ENCODE measurements at places on chromosomes 16 and 17. TPM values are rescaled to one million over a fixed set of nuclear protein-coding genes. Genes with fewer than 3 reads are reported as not detected.

Gene WNT9B
- not detected for total RNA-seq

Gene CA4
- total RNA-seq: not detected

Gene SULT1A4
- 9.2 TPM for total RNA-seq

Gene SCRN2
- 29.7 TPM for total RNA-seq

Gene IRX5
- total RNA-seq: not detected

Gene LONP2
- total RNA-seq: 54.9 TPM

Gene ANTKMT
- total RNA-seq: 40.9 TPM

Gene TMEM92
- 0.89 TPM for total RNA-seq

Gene MAF
- 0.58 TPM for total RNA-seq

Gene SPATA33
- total RNA-seq: 5.7 TPM

Gene TMEM88
- total RNA-seq: not detected

Gene TBX6
- 0.35 TPM for total RNA-seq

Gene SCARF1
- total RNA-seq: 0.89 TPM

Gene FLYWCH2
- 77.8 TPM for total RNA-seq

Gene ZACN
- not detected for total RNA-seq

Gene SYT17
- total RNA-seq: not detected

Gene SYNGR3
- total RNA-seq: 1.1 TPM

Gene NPIPA2
- total RNA-seq: not detected

Gene ABCA9
- total RNA-seq: 0.58 TPM
